Stimulated activated CD4-positive, alpha-beta T cell treated with anti-CD3 and anti-CD28 coated beads, Interleukin-12 subunit alpha, Interleukin-12 subunit beta, amount 100 ng/mL, for 48 hours (primary cell): ENCODE measurements at places on chromosomes 7 and 10.

DNA sequence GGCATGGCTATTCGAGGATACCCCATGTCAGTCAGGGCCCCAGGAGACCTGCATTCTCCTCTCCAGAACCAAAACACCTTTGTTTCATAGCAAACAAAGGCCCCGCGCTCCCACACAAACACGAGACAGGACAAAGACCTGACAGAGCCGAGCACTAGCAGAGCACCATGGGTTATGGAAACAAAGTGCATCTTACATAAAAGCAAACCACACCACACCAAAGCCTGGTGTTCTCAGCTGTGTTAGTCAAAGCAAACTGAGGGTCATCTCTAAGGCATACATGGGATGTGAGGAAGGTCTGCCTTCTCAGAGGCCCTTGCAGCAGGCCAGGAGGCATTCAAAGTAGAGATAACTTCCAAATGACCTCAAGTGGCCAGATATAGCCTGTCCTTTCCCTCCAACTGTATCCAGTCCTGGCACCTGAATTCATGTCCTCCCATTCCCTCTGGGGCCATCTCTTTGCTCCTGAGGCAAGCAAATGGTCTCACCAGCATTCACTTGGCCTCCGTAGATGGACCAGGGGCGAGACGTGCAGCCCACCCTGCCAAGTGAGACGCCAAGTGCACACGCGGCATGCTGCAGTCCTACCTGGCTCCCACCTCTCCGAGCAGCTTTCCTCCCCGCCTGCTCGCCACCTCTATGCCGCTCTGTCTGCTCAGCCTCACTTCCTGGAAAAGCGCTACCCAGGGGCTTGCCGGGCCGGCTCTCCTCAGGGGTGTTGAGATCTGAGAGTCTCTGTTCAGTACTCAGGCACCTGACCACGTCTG is 45.3 kb upstream of the PDLIM1 start:
- DNase-seq, result no peak

DNA sequence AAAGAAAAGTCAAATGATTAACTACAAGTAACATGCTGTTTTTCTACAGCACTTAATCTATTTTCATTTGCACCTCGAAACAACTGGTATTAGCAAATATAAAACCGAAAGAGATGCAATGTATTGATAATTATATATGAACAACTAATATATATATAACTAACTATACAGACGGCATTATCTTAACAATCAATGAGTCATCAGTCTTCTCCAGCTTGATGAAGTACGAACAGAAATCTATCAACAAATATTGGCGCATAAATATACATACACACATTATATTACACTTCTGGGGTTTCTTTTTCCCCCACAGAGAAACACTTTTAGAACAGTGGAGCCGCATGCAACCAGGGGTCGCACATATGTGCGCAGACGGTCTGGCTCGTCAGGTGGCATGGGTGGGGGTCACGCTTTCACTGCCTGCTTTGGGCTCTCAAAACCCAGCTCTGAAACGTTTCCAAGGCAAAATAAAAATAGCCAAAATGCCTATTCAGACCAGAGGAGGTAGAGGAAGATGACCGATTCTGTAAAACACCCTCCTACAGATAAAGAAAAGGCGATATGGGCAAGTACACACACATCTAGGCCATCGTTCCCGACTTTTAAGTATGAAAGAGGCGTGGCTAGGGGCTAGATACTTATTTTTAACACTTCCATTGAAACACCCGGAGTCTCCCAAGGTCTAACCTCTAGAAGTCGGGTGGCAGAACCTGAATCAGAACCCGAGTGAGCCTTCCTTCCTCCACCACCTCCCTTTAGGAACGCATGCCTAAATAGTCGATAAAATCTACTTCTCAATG is 1.7 kb downstream of the ARHGAP12 start:
- DNase-seq, result no peak

DNA sequence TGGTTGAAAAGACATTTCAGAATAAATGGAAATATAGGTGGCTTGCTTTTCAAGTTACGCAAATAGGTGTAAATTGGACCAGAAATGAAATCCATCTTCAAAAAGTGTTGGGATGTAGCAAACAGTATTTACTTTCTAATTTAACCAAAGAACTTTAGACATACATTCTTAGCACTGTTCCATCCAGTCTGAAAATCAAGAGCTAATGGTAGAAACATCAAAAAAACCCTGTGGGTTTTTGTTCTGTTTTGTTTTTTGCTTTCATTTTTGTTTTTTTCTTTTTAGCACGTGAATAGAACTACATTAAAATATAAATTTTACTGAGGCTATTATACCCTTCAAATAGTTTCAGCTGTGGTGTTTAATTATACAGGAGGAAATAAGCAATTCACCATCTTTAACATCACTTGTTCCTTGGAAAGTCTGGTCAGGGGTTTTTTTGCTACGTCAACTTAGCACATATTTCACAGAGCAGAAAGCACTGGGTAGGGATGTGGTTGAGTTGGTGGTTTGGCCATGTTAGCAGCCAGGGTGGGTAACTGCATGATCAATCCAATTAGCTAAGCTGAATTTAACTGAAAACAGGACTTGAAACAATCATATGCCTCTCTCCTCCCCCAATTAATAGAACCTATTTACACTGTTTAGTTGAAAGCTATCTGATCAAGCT is 275.4 kb upstream of the PFKP start:
- no peak for DNase-seq

- DNase-seq, result no peak
These were observed 5.7 kb upstream of the PRR15 start for GRCh38 chr7:29557954-29558353.

DNA sequence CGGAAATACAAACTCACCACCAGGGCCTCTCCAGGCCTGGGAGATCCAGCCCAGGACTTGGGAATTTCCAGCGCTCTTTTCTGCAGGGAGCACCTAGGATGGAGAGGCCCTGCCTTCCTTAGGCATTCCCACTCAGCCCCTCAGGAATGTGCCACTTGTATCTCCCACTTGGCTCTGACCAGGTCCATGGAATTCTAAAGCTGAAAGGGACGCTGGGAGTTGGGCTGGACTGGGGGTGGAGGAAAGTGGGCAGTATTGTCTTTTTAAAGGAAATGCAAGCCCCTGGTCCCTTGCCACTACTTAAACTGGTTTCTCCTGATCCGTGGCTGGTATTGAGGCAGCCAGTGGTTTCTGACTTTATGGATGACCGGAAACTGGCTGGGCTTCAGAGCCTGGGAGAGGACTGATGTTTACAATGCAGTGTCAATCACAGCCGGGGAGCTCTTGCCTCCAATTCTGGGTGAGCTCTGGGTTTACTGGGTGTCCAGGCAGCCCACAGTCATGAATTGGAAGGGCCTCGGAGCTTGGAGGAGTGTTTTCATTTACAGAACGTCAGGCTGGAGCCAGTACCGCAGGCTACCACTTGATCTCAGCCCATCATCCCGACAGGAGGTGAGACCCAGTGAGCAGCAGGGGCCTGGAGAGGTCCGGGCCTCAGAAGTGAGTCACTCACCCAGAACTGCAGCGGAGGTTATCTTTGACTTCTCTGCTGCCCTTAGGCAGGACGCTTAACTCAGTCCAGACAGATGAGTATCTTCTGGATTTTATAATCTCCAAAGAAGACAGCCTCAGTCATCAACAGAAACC is 27.3 kb downstream of the AGAP3 start:
- DNase-seq, result no peak

DNA sequence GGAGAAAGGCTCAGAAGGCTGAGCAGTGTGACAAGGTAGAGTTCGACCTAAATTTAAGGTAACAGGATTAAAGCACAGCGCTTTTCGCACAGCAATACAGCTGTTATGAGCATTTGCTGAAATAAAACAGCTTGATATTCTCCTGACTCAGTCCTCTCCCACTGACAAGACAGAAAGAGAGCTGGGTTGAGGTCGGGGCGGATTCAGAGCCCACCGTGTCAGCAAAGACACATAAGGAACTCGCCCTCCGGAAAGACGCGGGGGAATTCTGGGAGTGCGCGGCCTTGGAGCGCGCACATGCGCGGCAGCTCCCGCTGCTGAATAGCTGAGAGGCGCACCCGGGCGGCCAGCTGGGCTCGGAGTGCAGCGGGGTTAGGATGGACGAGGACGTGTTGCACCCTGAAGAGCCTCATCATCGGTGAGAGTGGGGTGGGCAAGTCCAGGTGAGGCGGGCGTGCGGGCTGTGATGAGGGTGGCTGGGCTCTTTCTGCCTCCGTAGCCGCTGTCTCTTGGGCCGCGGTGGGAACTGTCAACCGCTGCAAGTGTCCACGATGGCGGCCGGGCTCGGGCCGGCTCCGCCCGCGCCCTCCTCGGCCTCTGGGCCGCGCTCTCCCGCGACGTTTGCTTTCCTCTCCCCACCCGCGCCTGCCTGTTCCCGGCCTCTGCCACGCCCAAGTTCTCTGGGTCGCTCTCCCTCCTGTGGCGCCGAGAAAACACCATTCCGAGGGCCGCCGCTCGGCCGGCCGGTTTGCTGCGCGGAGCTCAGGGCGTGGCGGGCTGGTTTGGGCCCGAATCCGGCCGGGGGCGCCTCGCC is 120.6 kb downstream of the LYZL1 start:
- no peak for DNase-seq

DNA sequence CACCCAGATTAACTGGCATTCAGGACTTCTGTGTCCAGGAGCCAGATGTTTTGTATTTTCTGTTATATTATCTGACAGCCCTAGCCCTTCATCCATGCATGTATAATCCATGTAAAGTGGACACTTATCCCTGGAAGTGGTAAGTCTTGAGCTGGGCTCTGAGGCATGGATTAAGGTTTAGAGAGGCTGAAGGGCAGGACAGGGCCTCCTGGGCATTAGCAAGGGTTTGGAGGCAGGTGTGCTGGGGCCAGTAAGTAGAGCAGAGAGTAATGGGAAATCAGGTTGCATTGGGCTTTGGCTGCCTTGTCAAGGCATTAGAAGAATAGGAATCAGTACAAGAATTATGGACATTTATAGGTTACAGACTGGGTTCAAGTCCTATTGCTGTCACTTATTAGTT is 138.0 kb downstream of the DYNC1I1 start:
- no peak for DNase-seq

GRCh38 chr7:69217516-69218350 is 380.5 kb upstream of the AUTS2 start:
- no peak for DNase-seq

GRCh38 chr7:98733036-98733435 is 116.0 kb downstream of the NPTX2 start:
- peak; percentile 30 for DNase-seq

DNA sequence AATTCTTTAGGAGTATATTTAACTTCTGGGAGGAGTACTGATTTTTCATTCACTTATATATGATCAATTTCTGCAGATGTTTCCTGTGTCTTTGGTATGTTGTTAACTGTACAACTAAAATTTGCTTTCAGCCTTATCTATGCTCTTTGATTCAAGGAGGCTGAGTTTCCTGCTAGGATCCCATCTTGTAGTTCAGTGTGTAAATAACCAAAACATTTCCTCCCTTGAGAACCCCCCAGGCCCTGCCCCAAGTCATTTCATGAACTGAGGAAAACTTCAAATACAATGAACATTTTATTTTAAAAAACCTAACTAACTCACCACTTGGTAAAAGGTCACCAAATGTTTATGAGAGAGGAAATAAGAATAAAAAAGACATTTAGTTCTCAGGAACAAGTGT is 55.5 kb downstream of the VWA2 start:
- no peak for DNase-seq

DNA sequence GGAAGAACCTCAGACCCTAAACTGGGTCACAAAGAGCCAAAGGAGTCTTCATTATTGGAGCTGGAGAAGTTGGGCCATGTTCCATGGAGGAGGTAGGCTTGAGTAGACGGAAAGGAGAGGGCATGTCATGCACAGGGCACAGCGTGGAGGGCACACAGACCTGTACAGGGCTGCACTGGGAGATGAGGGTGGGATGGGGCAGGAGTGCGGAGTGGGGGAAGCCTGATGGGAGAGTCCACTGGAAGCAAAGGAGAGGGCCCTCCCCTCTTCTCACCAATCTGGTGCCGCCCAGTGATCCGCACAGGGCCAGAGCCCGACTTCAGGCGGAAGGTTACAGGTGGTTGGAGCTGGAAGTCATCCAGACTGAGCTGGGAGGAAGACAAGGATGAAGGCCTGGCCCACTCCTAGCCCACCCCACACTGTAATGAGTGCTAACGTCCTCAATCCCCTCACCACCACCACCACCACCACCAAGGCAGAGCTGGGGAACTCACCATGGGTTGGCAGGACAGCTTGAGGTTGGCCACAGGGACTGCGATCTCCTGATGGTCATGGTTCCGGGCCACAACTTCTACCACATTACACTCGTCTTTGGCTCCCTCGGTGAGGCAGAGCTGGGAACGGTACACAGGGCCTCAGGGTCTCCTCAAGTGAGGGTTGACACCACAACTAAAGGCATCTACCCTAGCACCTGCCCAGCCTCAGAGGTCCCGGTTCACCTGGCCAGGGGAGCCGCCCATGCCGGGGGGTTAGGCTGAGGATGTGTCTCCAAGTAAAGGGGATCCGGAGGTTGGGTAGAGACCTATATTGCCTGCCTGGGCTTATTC is 1.0 kb downstream of the NPM3 start:
- no peak for DNase-seq

DNA sequence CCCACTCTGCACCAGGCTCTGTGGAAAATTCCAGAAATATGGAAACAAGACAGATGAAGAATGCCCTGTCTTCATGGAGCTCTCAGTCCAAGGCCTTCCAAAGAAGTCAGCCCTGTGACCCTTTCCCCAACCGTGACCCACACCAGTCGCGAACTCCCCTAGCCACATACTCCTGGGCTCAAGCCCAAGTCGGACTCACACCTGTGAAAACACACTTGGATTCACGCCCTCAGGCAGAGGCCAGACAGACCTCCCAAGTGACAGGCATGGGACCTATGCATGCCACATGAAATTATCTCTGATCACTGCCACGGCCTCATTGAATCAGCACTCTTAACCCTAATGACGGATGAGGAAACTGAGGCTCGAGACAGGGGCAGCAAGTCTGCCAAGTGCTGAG is 42.5 kb downstream of the ZCCHC24 start:
- DNase-seq, result no peak

- no peak for DNase-seq
These were observed 5.0 kb upstream of the TNS3 start for GRCh38 chr7:47586925-47587324.
